T-helper 1 cell (primary cell): ENCODE measurements at places on chromosomes 16 and 17.

DNA sequence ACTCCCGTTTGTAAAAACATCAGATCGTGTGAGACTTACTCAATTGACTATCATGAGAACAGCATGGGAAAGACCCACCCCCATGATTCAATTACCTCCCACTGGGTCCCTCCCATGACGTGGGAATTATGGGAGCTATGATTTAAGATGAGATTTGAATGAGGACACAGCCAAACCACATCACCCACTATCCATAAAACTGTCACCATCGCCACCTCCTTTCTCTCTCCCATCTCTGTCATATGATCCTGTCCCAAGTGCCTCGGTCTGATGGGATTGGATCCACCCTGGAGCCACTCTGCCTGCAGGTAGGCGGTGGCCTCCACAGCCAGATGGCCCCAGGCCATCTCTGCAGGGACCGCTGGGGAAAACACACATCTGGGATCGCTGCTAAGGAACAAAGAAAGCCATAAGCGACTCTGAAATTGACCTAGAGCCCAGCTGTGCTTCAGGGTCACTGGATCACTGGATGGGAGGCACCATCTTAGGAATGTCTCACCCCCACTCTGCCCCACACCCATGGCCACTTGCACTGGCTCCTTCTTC lies 61.2 kb downstream of the TMEM186 start:
- no peak for DNase-seq

DNA sequence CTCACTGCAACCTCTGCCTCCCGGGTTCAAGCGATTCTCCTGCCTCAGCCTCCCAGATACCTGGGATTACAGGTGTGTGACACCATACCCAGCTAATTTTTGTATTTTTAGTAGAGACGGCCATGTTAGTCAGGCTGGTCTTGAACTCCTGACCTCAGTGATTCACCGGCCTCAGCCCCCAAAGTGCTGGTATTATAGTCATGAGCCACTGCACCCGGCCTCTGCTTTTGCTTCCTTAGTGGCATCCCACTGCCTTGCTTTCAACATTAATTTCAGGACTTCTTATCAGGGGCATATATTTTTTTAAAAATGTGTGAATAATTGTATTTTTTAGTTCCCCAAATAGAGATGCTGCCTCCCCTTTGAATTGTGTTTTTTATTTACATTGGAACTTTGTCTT lies 98.8 kb downstream of the SYCE1L start:
- no peak for DNase-seq

- no peak for DNase-seq
These were observed 30.6 kb downstream of the METRNL start for GRCh38 chr17:83109793-83110645.

DNA sequence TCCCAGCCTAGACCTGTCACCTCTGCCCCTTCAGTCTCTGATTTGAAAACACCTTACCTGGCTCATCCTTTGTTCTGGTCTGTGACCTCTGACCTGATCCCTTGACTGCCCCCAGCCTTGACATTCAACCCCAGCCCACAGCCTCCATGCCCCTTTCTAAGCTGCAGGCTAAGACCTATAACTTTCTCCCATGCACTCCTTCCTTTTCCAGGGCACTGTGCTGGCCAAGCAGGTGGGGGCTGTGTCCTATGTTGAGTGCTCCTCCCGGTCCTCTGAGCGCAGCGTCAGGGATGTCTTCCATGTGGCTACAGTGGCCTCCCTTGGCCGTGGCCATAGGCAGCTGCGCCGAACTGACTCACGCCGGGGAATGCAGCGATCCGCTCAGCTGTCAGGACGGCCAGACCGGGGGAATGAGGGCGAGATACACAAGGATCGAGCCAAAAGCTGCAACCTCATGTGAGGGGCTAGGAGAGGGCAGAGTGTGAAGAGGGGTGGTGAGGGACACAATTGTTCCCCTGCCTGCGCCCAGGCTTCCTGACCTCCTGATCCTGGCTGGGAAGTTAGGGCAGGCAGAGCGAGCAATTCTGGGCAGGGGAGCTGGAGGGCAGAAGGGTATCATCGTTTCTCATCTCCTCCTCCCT lies 3.3 kb downstream of the RND2 start:
- no peak for DNase-seq

- DNase-seq: no peak
These were observed 7.1 kb downstream of the IGSF6 start for GRCh38 chr16:21645261-21645721.

DNA sequence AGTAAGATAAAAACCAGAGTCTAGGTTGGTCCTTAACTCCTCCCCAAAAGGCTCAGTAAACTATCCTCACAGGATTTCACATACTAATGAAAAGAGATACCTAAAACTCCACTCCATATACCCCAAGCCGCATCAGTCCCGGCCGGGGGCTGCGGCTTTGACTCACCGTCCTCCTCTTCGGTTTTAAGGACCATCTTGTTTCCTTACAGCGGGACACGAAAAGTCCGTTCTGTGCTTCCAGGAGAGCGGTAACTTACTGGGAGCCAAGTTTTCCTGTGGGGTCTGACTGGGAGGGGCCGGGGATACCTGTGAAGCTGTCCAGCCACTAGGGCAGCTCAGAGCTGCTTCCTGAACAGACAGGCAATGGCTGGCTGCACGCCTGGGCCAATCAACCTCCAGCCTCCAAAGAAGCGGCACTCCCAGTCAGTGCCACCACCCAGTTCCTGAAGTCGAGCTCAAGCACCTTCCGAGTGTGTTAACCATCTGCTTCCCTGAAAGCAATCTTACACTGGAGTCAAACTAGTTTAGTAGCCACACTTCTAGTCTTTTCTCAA lies 45.5 kb downstream of the CYTH1 start:
- peak; percentile 72 for DNase-seq

- DNase-seq: no peak
These were observed 496.8 kb downstream of the XYLT1 start for GRCh38 chr16:16973707-16974591.

DNA sequence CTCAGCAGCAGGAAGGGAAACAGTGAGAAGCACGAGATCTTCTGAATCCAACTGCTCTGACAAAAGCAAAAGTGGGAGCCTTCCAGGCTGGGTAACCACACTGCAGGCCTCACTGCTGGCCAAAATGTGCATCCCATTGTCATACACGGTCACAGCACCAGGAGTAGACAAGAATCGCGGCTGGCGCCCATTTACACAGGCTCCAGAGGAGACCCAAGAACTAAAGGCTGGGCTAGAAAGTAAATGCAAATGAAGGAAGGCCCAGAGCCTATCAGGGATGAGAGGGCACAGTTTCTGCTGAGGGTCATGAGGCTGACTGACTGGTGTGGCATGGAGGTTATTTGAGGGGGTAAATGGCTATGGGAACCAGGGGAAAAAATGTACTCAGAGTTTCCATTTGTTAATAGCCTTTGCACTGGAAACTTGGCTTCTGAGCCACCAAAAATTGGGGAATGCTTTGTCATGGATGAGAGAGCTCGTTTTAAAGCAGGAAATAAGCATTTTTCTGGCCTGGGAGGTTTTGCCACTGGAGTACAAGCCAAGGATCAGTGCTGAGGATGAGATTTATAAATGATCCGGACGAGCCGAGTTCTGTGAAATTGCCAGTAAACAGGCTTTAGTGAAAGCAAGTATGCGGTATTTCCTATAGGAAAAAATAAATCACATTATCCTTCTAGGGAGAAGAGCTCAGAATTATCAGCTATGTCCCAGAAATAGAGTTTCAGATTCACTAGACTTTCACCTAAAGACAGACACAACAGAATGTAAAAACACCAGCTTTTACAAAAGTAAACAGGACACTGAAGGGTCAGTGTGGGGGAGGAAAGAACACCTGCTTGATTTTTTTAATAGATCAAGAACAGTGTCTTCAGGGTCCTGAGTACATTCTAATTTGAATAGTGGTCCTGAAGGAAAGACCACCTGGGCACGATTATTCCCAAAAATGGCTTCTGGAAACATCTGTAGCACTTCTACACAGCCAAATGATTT lies 66.9 kb upstream of the GSG1L start:
- no peak for DNase-seq

GRCh38 chr17:8728971-8729370 lies 15.7 kb downstream of the CCDC42 start:
- no peak for DNase-seq

DNA sequence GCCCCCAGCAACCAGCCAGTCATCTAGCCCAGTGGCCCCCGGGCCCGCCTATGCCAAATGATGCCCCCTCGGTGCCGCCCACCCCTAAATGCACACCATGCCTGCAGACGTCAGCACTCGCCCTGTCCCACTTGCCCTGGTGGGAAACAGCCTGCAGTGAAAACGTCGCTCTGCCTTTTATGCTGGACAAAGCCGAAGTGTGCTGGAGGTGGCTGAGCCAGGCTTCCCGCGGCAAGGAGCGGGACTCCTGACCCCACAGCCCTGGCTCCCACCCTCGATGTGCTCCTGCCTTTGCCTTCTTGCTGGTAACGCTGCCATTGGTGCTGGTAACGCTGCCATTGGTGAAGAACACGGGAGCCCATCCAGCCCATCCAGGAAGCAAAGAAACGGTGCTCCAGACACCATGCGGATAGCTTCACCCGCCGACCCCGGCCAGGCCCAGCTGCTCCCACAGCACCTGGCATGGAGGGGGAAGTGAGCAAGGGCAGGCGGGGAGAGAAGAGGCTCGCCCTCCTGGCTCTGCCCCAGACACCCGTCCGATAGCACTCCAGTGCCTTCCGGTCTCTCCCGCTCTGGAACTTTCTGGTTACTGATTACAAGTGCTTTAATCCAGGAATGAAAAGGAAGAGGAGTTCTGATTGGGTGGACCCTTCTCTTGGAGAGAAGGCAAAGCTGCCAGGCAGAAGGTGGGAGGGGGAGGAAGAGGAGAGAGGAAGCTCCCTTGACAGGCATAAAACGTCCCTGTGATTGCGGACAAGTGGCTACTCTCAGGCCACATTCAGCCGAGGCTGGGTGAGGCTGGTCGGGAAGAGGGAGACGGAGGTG lies 4.0 kb upstream of the BAIAP2 start:
- no peak for DNase-seq

- DNase-seq: no peak
These were observed 15.3 kb upstream of the SMG1 start for GRCh38 chr16:18941471-18941870.

GRCh38 chr17:56023851-56024250 lies 129.4 kb upstream of the ANKFN1 start:
- DNase-seq: peak; percentile 40

DNA sequence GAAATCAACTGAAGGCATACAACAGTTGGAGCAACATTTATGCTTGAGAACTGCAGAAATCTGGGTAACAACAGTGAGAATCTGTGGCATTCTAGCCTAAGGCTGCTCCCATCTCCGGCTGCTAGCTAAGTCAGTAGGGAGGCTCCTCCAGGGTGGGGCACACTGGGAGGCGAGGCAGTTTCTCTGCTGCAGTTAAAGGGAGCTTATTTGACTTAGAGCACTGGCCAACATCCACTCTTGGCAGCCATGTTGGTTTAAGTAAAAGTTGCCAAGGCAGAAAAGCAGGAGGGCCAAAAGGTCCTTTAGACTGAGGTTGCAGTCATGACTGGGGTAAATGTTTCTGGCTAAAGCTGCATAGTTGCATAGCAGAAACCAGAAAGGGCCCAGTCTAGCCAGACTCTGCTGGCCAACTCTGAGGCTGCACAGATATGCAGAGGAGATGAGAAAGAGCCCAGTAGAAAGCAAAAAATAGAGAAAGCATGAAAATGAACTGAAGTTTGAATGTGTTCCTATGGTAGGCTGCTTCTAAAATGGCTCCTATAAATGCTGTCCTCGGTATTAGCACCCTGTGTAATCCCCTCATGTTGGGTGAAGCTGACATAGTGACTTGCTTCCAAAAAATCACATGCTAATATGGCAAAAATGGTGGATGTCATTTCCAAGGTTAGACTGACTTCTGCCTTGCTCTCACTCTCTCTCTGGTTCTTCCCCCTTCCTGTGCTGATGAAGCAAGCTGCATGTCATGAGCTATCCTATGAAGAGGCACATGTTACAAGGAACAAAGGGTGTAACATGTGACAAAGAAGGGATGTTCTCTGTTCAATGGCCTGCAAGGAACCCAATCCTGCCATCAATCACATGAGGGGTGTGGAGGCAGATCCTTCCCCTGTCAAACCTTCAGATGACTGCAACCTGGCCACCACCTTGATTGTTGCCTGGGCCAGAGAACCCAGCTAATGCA lies 3.7 kb upstream of the C16orf78 start:
- DNase-seq: no peak

DNA sequence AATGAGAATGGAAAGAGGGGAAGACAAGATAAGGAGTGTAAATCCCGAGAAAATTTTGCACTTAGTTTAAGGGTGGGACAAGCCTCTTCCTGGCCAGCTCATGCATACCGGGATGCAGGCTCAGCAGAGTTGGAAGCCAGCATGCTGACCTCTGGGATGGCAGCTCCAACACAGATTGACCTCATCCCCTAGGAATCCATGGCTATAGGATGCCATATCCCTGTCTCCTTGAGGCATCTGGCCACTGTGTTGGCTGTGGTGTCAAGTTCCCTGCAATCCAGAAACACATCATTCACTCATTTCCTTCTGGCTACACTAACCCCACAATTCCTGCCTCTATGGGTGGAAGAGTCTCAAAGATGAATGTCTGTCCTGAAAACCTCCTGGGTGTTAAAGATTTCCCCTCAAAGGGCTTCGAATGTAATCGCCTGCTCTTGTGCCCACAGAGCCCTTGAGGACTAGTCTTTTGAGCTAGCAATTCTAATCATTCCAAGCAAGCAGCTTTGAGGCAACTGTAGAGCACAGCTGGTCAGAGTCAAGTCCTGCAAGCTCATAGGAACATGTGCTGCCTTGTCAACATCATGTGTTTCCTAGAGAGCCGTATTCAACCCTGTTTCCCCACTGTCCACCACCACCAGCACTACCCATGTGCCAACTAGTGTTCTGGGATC lies 141.4 kb downstream of the PMP22 start:
- no peak for DNase-seq

DNA sequence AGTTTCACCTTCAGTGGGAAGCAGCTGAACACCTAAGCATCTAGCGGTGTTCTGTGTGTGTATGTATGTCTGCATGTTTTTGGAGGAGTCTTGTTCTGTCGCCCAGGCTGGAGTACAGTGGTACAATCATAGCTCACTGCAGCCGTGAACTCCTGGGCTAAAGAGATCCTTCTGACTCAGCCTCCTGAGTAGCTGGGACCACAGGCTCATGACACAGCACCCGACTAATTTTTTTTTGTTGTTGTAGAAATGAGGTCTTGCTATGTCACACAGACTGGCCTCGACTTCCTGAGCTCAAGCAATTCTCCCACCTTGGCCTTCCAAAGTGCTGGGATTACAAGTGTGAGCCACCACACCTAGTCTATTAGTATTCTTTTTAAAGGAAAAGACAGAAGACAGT lies 30.2 kb upstream of the FAAP100 start:
- DNase-seq: no peak

DNA sequence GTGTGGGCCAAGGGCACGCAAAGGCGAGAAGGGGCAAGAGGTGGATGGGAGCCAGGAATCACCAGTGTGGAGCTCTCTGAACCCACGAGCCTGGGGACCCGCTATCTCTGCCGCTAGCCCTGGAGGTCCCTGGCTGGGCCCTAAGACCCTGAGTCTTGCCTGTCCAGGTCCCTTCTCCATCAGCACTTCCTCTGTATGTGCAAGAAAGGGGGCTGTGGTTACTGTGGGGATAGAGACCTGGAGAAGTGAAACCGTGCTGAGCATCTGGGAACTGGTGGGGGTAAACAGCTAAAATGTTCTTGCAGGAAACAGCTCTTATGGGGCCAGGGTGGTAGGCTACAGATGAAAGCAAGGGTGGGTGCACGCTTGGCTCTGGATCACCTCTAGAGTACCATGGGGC lies 3.1 kb downstream of the SPNS3 start:
- no peak for DNase-seq

GRCh38 chr16:89358030-89359005 lies 132.0 kb downstream of the ANKRD11 start:
- no peak for DNase-seq

GRCh38 chr16:20372701-20373100 lies 20.2 kb upstream of the UMOD start:
- DNase-seq: no peak

- no peak for DNase-seq
These were observed 40.2 kb upstream of the SLC12A3 start for GRCh38 chr16:56824804-56825203.
